ENCODE measurements at places on chromosomes 16 and 17.

DNA sequence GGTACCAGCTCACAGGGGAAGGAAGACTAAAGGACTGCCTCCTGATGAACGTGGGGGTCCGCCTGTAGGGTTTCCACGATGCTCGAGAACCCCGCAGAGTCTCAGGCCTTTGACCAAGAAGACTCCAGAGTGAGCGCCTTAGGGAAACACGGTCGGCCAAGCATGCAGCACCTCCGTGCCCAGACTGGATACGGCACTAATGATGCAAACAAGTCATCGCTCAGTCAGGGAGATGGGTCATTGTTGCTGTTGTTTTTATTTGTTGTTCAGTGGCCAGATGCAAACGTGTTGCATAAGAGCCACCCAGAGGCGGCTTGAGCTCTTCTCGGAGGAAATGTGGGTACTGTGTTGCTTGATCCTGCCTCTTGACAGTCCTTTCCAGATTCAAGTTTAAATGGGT is 19.3 kb upstream of the RBFOX3 start:
- no peak for DNase-seq

- peak; percentile 63 for DNase-seq
These were observed 1.5 kb upstream of the NQO1 start for GRCh38 chr16:69727916-69728270.

- no peak for DNase-seq
These were observed 434 bp downstream of the CEMP1 start for GRCh38 chr16:2530629-2531318.

GRCh38 chr17:64520359-64520758 is 13.6 kb downstream of the CEP95 start:
- DNase-seq: no peak

GRCh38 chr16:29730649-29731048 is 15.1 kb downstream of the C16orf54 start:
- DNase-seq: no peak

DNA sequence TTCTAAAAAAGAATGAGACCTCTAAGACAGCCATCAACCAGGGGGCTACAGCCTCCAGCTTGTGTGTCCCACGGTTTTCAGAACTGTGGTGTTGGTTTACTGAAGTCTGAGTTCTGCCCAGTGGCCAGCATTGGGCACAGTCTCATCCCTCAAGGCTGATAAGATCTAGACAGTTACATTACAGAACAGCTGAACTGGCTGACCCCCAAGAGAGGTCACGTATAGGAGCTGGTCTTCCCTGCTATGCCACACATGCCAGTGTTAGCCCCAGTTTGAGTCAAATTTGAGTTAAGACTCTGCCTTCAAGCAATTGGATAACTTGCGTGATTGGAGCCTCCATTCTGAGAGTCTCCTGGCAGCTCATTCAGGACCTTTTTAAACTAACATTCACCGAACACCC is 14.8 kb upstream of the NUP93 start:
- no peak for DNase-seq

DNA sequence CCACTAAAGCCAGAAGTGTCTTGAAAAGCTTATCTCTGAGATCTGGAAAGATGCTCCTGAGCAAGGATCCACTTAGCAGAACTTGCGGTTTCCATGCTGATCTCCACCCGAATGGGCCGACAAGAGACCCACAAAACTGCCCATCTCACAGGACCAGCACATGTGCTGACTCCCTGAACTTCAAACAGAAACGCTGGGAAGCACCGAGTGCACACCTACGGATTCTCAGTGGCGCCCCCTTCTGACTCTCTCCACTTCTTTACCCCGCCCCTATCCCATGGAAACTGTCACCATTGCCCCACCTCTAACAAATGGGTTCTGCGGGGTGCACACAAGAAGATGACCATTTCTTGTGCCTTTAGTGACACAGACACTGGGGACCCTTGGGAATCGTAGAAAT is 21.4 kb downstream of the CDRT4 start:
- DNase-seq: no peak

GRCh38 chr16:77558786-77559185 is 124.0 kb upstream of the ADAMTS18 start:
- DNase-seq: no peak

- DNase-seq: no peak
These were observed 1.7 kb upstream of the ALOX12 start for GRCh38 chr17:6994118-6994598.

DNA sequence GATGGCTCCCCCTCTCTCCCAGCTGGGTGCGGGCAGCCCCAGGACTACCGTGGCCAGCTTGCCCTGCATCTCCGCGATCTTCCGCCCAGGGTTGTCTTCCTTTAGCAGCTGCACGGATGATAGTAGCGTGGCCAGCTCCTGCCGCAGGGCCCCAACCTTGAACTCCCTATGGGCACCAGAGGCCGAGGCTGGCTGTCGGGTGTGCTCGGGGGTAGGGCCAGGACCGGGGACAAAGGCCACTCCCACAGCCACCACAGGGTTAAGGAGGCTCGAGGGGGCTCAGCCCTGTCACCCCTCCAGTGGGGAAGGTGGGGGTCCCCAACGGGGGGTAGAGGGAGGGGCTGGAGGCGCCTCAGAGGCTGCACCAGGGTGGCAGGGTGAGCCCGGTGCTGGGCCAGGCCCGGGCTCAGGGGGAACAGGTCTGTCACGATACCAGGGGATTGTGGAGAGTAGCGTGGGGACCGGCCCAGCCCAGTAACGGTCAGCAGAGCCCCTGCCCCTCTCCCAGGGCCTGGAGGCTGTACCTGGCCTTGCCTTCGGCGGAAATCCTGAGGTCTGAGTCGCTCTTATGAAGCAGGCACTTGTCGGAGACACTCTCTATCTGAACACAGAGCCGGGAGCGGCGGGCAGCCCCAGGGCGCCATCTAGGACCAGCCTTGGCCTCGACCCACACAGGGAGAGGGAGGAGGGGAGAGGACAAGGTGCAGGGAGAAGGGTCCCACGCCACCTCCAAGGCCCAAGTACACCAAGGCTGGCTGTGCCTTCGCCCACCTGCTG is 5.2 kb downstream of the PERCC1 start:
- no peak for DNase-seq

- DNase-seq: no peak
These were observed 42.6 kb downstream of the CPNE2 start for GRCh38 chr16:57134982-57135381.

DNA sequence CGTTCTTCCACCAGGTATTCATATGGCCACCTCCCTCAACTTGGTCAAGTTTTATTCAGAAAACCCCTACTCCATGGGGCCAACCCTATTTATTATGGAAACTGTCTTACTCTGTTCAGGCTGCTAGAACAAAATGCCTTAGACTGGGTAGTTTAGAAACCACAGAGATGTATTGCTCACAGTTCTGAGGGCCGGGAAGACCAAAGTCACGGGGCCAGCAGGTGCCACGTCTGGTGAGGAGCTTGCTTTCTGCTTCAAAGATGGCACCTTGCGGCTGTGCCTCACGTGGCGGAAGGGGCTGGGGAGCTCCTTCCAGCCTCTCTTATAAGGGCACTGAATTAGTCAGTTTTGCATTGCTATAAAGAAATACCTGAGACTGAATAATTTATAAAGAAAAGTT is 74.3 kb downstream of the AXIN2 start:
- no peak for DNase-seq

- DNase-seq: no peak
These were observed 44.3 kb upstream of the PSMD7 start for GRCh38 chr16:74252329-74252728.

DNA sequence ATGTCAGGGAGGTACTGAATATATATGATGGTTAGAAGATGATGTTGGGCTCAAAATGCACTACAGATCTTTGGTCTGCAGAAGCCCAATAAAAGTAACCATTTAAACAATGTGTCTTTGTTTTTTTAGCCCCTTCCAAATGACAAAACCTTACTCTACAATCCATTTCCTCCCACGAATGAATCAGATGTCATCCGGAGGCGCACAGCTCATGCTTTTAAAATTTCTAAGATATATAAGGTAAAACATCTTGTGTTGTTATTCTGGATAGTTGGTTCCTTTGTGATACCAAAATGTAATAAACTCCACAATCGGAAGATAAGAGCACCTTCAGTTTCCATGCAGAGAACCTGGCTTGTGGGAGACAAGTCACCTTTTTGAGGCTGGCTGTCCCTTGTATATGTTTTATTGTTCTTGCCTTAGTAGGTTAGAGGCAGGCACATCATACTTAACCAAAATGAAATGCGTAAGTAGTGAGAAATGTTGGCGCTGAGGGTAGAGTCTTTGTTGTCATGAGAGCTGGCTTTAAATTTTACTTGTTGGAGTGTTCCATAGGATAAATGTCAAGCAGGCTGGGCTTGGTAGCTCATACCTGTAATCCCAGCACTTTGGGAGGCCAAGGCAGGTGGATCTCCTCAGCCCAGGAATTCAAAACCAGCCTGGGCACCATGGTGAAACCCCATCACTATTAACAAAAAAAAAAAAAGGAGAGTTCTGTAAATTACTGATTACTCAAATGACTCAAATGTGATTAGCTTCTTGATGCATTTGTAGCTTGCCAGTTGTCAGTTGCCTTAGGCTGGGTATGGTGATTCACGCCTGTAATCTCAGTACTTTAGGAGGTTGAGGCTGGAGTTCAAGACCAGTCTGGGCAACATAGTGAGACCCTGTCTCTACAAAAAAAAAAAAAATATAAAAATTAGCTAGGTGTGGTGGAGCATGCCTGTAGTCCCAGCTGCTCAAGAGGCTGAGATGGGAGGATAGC is 19.7 kb upstream of the SNTB2 start:
- DNase-seq: no peak

DNA sequence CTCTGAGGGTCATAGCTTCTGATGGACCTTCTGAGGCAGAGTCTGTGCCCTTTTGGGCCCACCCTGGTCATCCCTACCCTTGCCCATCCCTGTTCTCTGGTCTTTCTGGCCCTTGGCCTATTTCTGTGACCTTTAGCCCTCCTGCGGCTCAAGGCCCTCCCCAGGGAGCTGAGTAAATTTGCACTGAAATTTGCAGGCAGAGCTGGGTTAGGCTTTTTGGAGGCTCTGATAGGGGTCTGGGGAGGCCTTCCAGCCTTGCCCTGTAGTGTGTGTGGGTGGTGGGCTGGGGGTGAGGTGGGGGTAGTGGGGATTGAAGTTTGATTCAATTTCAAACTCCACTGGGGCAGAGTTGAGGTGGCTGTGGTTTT is 17.8 kb downstream of the RARA start:
- DNase-seq: no peak

GRCh38 chr16:56673921-56674320 is 4.3 kb downstream of the MT1H start:
- no peak for DNase-seq

DNA sequence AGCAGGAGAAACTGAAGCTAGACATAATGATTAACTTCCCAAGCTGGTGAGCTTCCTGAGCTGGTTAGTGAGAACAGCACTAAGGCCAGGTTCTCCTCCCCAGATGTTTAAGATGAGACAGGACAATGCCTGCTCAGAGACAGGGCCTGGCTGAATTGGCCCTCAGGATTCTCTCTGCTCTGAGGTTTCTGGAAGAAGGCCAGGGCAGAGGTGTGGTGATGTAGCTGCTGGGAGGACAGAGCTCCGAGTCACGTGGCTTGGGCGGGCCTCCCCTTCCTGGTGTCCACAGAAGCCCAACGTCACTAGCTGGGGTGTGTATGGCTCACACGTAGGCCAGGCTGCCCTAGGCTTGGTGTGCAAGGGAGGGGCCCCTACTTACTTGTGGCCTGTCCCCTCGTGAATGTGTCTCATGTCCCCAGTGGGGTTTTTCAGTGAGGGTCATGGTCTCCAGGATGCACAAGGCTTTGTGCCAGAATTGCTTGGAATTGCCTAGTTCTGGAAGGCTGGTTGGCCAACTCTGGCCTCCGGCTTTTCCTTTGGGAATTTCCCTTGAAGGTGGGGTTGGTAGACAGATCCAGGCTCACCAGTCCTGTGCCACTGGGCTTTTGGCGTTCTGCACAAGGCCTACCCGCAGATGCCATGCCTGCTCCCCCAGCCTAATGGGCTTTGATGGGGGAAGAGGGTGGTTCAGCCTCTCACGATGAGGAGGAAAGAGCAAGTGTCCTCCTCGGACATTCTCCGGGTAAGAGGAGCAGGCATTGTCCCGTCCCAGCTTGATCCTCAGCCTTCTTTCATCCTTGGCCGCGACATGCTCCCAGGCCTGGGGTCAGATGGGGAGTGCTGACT is 3.4 kb downstream of the NOD2 start:
- DNase-seq: no peak

DNA sequence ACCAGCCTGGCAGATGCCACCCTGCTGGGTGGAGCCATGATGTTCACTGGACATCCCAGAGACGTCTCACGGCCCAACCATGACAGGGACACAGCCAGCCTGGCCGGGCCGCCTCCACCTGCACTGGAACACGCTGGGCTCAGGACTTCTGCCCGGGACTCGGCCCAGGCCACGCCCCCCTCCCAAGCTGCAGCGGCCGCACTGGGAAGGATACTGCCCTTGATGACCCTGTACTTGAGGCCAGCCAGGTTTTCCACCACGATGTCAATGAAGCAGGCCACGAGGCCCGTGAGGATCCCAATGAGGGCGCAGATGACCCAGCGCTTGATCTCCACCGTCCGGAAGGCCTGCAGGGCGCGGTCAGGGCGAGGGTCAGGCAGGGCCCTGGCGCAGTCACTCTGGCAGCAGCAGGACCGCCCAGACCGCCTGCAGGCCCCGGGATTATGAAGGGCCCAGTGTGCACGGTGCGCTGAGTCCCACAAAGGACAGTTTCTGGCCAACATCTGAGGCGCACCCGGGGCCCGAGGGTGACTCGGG is 14.2 kb downstream of the CLCN7 start:
- DNase-seq: no peak

DNA sequence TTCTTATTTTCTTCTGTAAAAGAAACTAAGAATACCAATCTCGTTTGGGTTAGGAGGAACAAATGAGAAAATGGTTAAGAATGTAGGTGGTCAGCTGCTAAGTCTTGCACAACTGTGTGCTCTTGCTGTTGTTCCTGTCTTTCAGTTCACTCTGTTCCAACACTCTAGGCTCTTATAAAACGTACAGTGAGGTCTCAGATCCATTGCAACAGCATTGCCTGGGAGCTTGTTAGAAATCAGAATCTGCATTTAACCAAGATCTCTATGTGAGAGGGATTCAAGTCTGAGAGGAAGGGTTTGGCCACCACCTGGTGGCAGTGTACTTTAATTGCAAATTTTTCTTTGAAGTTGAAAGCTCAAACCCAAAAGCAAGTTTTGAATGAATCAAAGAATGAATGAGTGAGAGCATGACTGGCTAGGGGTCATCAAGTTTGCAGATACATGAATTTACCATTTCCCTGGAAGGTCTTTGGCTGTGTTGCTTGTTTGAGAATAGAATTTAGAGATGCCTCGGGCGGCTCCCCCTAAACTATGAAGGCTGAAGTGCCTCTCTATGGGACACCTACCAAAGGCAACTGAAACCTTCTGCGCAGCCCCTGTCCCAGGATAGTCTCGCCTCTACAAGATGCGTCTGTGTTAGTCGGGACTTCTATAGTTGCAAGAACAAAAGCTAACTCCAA is 2.5 kb downstream of the ALOX15B start:
- DNase-seq: no peak
